ENCODE measurements at places on chromosomes 7 and 10.

DNA sequence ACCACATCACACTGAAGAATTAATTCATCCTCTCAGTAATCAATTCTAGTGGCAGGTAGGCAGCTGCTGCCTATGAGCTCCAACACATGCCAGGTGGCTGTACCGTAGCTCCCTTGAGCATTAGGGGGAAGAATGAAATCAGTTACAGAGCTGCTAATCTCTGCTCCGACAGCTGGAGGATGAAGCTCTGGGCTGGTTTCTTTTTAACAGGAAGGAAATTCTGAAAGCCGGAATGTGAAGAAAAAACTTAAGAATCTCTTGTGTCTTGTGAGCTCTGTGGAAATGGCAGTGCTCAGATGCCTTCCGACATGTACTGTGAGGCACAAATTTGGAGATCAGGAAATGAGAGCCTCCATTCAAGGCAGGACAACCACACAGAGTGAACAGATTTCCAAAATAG lies 2.8 kb upstream of the AHCYL2 start:
- DNase-seq, result no peak

DNA sequence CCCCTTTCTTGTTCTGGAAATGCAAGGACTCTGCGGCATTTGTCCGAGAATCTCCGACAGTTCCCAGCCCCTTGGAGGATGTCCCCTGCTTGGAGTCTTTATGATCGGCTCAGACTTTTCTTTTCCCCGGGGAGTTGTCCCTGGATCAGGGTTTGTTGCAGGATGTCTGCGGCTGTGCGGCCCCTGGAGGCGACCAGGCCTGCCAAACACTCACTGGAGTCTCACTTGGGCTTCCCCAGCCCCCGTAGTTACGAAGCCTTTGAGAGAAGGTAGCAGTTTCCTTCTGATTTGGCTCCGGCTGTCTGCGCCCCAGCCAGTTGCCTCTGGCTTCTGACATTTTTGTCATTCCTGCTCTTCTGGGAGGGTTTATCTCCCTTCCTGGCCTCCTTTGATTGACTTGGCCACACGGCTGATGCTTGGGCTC lies 16.1 kb downstream of the COL26A1 start:
- DNase-seq, result no peak

DNA sequence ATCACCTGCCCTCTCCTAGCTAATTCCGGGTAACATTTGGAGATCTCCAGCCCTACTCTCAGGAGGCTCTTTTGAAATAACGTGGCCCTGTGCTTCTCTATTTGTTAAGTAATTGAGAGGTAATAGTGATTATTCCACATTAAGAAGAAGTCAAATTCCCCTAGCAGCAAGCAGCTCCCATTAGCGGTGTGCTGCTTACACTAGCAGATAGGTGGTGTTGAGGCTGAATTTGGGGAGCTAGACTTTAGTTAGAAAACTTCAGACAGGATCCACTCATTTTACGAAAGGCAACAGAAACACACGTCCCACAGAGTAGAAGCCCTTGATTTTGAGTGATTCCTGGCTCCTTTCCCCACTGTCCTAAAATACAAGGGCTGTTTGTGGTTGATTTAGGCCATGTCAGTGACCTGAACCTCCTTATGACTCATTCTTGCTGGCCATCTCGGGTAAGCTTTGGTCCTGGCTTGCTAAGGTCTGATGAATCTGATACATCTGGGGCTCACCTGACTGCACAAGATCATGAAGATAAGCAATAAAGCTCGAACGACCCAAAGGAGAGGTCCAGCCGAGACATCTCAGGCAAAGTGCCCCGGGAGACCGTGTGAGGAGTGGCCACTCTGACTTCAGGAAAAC lies 77.2 kb downstream of the FAM204A start:
- DNase-seq, result no peak

DNA sequence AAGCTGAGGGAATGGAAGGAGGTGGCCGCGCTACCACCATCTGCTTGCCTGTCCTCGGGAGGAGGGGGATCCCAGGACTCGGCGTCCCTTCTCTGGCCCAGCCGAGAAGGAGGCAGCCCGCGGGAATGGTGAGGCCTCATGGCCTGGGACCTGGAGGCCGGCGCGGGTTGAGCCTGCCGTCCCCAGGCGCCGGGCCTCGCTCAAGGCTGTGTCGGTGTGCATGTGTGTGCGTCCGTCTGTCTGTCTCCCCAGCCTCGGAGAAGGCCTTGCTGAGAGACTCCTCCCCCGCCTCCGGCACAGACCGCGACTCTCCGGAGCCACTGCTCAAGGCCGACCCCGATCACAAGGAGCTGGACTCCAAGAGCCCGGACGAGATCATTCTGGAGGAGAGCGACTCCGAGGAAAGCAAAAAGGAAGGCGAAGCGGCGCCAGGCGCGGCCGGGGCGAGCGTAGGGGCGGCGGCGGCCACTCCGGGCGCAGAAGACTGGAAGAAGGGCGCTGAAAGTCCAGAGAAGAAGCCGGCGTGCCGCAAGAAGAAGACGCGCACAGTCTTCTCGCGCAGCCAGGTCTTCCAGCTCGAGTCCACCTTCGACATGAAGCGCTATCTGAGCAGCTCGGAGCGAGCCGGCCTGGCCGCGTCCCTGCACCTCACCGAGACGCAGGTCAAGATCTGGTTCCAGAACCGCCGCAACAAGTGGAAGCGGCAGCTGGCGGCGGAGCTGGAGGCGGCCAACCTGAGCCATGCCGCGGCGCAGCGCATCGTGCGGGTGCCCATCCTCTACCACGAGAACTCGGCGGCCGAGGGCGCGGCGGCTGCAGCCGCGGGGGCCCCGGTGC lies 1.3 kb downstream of the HMX3 start:
- DNase-seq, result peak; percentile 23

- no peak for DNase-seq
Observed at GRCh38 chr10:83647526-83647925, 491.8 kb upstream of the GHITM start.

DNA sequence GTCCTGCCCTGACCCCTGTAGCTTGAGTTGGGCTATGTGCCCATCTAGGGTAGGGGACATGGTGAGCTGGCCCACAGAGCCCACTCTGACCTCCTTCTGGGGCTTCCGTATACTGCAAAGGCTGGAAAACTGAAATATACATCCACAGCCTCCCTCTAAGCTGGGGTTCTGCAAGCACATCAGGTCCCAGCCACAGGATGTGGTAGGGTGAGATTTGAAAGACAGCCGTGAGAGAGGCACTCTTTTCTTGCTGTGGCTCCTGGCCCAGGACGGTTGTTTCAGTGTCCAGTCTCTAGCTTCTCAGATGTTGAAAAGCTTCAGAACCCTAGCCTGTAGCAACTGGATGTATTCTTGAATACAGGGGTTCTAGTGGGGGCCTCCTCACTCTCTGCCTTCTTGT lies 60.1 kb upstream of the ADRB1 start:
- no peak for DNase-seq

- DNase-seq, result no peak
Observed at GRCh38 chr7:106175507-106175906, 63.4 kb upstream of the SYPL1 start.

DNA sequence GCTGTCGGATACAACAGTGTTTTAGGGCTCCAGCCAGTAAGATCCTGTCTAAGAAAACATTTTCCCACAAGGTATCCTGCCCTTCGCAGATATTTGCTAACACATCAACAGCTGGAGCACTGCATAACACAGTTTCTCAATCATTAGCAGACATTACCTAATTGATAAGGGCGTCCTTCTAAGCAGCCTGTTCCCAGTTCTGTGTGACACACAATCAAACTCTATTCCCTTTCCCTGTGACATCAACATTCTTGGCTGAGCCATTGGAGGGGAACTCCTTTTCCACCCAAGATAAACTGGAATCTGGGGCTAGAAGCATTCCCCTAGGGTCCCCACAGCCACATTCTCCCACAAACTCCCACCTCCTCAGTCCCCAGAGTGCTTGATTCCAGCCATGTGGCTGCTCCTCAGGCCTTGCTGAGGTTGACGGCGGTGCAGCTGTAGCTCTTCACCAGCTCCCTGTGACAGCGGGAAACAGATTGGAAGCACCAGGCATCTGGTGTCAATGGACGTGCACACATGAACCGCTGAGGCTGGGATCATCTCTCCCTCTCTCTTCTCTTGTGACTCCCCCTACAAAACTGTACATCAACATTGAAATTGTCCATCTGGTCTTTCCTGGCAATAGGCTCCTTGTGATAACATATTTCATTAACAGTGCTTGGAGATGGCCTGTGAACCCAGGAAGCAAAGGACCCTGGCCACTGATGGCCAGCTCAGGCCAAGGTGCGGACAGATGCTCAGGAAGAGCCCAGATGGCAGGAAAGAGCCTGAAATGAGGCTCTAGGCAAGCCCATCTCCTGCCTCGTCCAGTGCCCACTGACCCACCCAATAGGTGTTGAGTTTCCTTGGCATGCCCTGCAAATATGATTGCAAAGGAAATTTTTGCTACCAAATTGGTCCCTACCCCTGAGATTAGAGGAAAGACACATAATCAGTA lies 131.1 kb upstream of the TBX20 start:
- DNase-seq, result no peak

- DNase-seq, result peak; percentile 20
Observed at GRCh38 chr10:76631884-76632766, 1005.5 kb downstream of the KCNMA1 start.

GRCh38 chr10:47388879-47389278 lies 4.8 kb upstream of the ZNF488 start:
- no peak for DNase-seq

- no peak for DNase-seq
Observed at GRCh38 chr7:98202367-98203195, 8.7 kb upstream of the BHLHA15 start.

DNA sequence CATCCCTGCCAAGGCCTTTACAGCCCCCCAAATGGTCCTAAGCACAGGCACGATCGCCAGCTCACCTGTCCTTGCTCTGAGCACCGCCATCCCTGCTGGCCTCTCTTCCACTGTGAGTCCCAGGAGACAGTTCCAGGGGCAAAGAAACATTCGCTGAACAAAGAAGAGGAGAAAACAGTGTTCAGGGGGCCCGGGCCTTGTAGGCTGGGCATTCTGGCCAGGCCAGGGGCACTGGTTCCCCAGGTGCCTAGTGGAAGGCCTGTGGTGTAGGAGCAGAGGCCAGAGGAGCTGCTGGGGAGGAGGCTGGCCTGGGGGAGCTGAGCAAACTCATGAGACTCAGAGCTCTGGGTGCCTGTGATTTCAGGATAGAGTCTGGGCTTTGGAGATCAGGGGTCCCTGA lies 22.6 kb downstream of the AQP1 start:
- no peak for DNase-seq

DNA sequence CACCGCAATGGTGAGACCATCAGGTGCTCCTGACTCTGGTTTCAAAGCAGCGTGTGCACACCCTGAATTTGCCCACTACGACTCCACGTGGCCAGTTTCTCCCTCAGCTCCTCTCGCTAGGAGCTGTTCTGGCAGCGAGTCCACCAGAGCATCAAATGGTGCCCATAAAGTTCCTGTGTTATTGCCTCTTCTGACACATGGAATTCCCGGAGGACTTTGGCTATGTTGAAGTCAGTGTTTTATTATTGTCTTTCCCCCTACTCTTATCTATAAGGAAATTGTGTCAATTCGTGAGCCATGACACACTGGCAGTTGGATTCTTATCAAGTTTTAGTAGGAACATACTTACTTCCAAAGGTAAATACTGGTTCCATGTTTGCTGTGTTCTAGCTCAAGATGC lies 53.9 kb upstream of the NPVF start:
- DNase-seq, result no peak

GRCh38 chr10:132374612-132375011 lies 22.4 kb upstream of the PWWP2B start:
- no peak for DNase-seq

DNA sequence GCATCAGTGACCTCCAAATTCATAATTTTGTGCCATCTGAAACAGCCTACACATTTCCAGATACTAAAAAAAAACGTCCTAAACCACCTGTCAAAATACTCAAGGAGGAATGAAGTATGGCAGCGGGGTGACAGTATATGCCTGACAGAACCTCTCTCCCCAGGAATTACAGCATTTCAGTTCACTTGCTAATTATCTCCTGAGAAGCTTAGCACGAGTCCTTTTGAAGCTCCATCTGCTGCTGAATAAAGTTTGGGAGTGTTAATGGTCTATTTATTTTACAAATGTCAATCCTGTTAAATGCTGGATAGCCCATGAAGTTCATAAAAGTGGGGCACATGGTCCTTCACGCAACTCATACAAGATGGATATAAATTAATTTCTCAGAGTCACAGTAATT lies 29.4 kb upstream of the ANLN start:
- no peak for DNase-seq

DNA sequence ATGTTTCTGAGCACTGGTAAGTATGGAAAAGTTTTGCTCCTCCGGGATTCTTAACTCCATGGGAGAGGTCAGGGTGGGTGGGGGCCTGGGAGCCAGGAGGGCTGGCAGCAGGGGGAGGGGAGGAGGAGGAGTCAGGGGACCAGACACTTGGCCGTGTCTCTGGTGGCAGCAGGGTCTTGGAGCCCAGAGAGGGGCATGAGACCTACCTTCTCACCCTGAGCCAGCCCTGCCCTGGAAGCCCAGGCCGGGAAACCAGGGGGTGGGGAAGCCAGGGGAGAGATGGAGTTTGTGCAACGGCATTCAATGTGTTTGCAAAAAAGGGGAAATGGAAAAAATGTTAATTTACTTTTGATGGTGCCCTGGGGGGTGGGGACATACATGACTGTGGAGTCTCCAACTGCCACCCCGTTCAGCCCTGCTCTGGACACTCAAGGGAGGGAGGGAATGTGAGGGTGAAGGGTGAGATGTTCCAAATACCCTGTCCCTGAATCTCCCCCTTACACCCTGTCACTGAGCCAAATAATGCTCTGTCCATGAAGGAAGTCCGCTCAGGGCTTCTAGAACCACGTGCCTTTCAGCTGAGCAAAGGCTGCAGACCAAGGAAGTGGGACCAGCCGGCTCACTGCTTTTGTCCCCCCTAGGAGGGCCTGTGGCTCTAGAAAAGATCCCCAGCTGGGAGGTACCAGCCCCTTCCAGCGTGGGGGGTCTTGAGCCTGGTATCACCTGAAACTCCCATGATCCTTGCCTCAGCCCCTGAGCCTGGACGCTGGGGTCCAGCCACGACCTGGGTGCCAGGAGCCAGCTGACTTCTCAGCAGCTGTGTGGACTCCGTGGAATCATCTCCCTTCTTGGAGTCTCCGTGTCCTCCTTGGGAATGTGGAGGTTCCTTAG lies 48.3 kb downstream of the TMEM270 start:
- DNase-seq, result no peak

GRCh38 chr7:20235288-20235687 lies 18.1 kb upstream of the MACC1 start:
- DNase-seq, result peak; percentile 72

Data from fibroblast of lung (primary cell).